ENCODE measurements at places on chromosomes 6 and 20.

DNA sequence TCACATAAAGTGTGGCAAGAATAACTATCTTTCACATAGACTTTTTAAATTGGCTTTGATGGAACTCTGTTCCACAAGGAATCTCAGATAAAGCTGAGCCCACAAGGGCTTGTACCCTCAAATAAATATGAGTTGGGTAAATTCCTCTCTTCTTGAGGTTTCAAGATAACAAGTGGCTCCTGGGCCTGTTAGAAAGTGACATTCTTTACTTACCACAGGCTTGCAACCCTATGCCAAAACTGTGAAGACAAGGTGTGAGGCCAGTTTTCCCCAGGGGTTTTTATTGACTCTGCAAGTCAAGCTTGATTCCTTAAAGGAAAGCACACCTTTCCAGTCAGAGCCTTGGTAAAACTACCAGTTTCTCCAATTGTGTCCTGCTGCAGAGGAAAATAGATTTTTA lies 664.8 kb upstream of the GJE1 start:
- DNase-seq: no peak

- no peak for DNase-seq
Observed at GRCh38 chr6:110744991-110745390, 70.3 kb downstream of the CDK19 start.

DNA sequence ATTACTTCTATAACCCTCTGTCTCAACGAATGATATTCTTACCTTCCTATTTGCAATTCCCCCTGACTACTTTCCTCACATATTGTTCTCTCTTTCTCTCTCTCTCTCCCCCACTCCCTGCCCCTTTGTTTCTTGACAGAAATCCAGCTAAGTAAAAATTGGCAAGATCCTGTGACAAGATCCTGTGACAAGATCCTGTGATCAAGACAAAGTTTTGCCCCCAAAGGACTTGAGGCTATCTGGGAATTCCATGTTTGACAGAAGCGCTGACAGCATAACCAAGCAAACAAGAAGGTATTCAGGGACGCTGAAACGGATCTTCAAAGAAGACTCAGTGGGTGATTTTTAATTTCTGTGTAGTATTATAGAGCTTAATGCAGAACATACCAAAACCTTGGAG lies 5.5 kb upstream of the HBS1L start:
- no peak for DNase-seq

- DNase-seq: no peak
Observed at GRCh38 chr20:37520419-37520955, 563 bp upstream of the NNAT start.

DNA sequence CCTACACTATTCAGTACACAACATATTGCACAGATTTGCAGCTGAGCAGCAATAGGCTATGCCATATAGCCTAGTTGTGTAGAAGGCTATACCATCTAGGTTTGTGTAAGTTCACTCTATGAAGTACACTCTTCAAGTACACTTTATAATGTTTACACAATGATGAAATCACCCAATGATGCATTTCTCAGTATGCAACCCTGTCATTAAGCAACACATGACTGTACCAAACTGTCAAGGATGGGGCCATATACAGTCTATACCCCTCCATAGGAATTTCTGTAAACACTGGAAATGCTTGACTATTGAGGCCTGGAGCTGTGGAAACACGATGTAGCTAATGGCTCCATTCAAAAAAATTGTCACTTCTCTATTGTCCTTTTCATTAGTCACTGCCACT lies 535.4 kb downstream of the EPM2A start:
- no peak for DNase-seq

- DNase-seq: no peak
Observed at GRCh38 chr6:45690846-45691245, 313.1 kb upstream of the SUPT3H start.

GRCh38 chr6:132788658-132789395 lies 9.6 kb downstream of the SLC18B1 start:
- DNase-seq: no peak

DNA sequence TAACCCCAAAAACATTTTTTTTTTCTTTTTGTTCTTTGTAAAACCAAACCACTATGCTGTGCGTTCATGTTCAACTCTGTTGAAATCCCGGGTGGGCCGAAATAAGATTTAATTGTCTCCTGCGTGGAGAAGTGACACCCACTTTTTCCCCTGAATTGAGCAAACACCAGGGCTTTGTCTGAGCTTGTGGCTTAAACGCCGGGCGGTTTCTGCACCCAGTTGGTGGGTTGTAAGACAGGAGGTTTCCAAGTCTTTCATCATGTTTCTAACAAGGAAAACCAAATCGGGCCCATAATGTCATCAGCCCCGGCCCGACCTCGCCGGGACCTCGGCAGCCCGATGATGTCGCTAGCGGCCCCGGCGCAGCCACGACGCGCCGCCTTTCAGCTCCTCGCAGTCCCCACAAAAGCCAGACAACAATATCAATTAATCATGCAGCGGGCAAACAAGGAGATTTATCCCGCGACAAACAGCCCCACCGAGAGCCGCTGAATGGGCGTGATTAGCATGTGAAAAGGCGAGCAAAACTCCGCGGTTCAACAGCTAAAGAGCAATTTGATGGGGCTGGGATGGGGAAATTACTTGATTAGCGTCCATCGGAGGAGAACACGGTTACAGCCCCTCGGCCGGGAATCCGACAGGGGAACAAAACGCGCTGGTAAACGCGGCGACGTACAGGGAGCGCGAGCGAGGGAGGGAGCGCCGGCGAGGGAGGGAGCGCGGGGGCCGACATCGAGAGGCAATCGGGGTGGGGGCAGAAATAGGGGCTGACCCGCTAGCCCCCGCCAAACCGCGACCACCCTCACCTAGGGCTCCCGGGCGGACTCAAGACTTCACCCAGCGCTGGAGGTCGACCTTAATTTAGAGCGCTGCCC lies 5.3 kb downstream of the LINC00237 start:
- DNase-seq: peak; percentile 25

- no peak for DNase-seq
Observed at GRCh38 chr6:156410649-156411048, 366.5 kb upstream of the ARID1B start.

DNA sequence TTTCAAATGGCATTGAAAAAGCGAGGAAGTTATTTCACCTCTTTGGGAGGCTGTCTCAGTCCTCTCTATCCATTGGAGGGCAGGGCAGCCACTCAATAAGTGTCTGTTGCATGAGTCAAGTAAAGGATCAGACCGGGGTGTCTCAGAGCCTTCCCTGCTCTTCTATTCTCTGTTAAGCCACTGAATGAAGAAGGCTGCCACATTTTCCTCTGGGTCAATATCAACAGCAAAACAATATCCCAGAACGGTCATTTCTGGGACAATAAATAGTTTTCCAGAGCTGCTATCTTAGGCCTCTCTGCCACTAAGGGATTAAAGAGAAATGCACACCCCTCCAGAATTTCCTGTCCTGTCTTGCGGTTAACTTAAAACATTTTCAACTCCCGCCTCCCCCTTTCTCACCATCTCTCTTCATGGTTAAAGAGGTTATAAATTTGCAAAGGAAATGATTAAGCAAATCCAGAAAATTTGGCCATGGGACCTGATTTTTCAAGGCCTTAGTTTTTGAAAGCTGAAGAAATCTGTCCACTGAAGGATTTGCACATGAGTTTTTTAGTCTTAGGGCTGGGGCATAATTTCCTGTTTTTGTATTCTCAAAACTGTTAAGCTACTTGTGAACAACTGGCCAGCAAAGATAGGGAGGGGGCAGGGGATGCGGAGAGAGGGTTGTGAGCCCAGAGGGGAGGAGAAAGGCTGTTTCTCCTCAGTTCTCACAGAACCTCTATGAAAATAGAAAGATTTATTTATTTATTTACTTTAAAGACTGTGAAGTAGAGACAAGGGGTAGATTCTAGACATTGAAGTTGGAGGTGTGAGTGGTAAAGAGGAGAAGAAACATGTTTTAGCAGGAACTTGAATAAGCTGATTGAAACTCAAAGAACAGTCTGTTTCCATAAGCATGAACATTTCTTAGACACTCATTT lies 135.7 kb downstream of the BCAS1 start:
- no peak for DNase-seq

- DNase-seq: peak; percentile 45
Observed at GRCh38 chr6:134065706-134066105, 13.3 kb upstream of the SLC2A12 start.

- DNase-seq: no peak
Observed at GRCh38 chr6:44035621-44036020, 91.6 kb downstream of the MRPL14 start.

DNA sequence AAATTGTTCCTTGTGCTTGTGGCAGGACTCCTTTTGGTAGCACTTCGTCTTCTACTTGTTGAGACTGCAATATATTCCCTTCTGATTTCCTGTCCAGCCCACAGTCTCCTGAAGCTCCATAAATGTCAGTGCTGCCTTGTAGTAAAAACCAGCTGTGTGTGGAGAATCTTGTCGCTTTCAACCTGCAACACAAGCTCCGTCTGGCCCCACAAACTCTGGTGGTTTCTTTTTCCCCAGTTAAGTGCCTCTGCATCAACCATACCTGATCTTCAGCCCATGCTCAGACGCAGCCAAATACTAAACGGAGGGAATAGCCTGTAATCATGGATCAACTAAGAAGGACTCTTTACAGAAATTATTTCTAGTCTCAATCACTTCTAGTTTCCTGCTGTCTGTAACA lies 1133.3 kb upstream of the ADGRB3 start:
- DNase-seq: no peak

DNA sequence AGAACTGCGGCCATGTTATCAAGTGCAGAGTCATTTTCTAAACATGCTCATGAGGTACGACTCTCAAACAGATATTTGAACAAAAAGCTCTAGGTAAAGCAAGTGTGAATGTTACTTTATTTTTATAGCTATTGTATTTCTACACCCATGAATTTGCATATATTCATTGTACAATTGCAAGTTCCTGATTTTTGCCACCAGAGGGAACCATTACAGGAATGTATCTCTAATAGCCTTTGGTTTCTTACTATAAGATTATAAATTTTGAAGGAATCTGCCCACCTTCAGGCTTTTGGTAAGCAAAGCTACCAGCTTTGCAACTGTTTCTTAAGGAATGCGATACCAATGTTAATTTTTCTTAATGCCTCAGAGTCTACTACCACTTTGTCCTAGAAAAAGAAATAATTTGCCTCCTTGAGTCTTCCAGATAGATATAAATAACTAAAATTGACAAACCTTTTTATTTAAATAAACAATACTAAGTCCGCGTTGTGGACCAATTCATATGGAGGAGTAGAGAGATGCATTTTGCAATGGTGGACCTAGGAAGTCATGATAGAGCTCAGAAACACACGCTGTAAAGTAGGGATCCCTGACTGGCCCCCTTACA lies 125.4 kb upstream of the SAMD5 start:
- DNase-seq: peak; percentile 20

GRCh38 chr6:36326356-36326995 lies 10.2 kb downstream of the BNIP5 start:
- no peak for DNase-seq

GRCh38 chr20:50487397-50487796 lies 22.8 kb upstream of the PTPN1 start:
- DNase-seq: no peak
